CD8-positive, alpha-beta memory T cell (primary cell): ENCODE measurements at places on chromosomes 6 and 20.

DNA sequence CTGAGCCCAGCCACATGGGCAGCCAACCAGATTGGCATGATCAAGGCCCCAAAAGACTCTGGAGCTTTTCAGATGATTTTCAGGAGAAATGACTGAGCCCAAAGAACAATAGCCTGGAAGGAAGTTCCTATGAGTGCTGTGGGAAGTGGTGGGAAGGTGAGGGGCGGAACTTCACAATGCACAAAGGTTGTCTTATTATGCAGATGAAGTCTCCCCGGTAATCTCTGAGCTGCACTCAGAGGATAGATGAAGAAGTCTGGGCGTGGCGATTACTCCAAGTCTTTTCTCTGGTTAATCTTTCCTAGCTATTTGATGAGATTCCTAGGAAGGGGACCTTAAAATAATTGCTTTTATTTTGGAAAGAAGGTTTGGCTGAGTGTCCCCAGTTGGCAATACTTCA, 36.9 kb downstream of the LBP start:
- H3K27ac ChIP-seq = no peak overlapping the region
- no peaks in the 10 kb centered on the region for H3K4me1 ChIP-seq
- H3K27me3 ChIP-seq = no peaks in the 10 kb centered on the region
- no peak overlapping the region for H3K4me3 ChIP-seq
- H3K36me3 ChIP-seq = no peaks in the 10 kb centered on the region

GRCh38 chr6:35691027-35691824, 2.5 kb upstream of the FKBP5 start:
- no peaks in the 10 kb centered on the region for H3K36me3 ChIP-seq
- H3K4me1 ChIP-seq = peaks cover 7% of the 10 kb centered on the region
- H3K27ac ChIP-seq = no peak overlapping the region
- H3K4me3 ChIP-seq = no peak overlapping the region
- no peaks in the 10 kb centered on the region for H3K27me3 ChIP-seq

- H3K27ac ChIP-seq = no peak overlapping the region
- DNase-seq = no peak
- no peaks in the 10 kb centered on the region for H3K27me3 ChIP-seq
- H3K4me1 ChIP-seq = no peaks in the 10 kb centered on the region
Observed at GRCh38 chr6:56758553-56758952, 115.9 kb upstream of the DST start.

DNA sequence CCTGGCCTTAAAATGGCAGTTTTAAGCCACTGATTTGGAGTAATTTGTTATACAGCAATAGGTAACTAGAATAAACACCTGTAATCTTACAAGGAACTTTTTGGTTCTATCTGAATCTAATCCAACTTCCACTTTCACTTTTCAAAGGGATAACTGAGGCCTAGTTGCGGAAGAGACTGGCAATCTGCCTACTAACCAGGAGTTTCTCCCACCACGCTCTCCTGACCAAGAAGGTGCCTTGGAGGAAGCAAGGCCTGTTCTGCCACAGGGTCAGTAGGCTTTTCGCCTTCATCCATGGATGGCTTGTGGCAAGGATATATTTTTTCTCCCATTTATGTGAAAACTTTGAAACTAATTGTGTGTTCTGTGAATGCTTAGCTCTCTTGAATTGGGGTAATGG, 12.9 kb upstream of the MYBL2 start:
- H3K4me1 ChIP-seq = peaks cover 8% of the 10 kb centered on the region
- no peaks in the 10 kb centered on the region for H3K27me3 ChIP-seq

GRCh38 chr6:38588631-38589366, 50.9 kb downstream of the BTBD9 start:
- no peak for DNase-seq
- no peaks in the 10 kb centered on the region for H3K27me3 ChIP-seq
- no peak overlapping the region for H3K4me3 ChIP-seq
- peaks cover 6% of the 10 kb centered on the region for H3K36me3 ChIP-seq
- H3K4me1 ChIP-seq = no peaks in the 10 kb centered on the region

DNA sequence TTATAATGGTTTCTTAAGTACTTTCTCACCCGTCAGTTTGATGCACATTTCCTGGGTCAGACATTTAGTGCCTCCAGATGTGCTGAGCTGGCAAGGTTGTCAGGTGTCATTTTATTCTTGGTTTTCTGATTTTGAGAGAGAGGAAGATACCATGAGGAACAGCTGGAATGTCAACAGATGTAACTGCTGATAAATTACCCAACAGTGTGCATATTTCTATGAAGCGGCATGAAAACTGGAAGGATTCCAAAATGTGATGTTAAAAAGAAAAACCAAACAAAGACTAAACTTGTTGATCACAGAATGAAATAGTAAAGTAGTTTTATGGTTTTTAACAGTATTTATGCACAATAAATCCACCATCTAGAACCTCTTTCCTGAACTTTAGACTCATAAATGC, 447.3 kb downstream of the HDGFL1 start:
- H3K36me3 ChIP-seq = no peaks in the 10 kb centered on the region
- H3K27ac ChIP-seq = no peak overlapping the region
- DNase-seq = no peak
- no peaks in the 10 kb centered on the region for H3K4me1 ChIP-seq
- no peak overlapping the region for H3K4me3 ChIP-seq

- no peak for DNase-seq
- H3K4me1 ChIP-seq = no peaks in the 10 kb centered on the region
- H3K27me3 ChIP-seq = no peaks in the 10 kb centered on the region
- H3K27ac ChIP-seq = no peak overlapping the region
- H3K36me3 ChIP-seq = no peaks in the 10 kb centered on the region
Observed at GRCh38 chr6:20661721-20662120, 127.5 kb downstream of the CDKAL1 start.

DNA sequence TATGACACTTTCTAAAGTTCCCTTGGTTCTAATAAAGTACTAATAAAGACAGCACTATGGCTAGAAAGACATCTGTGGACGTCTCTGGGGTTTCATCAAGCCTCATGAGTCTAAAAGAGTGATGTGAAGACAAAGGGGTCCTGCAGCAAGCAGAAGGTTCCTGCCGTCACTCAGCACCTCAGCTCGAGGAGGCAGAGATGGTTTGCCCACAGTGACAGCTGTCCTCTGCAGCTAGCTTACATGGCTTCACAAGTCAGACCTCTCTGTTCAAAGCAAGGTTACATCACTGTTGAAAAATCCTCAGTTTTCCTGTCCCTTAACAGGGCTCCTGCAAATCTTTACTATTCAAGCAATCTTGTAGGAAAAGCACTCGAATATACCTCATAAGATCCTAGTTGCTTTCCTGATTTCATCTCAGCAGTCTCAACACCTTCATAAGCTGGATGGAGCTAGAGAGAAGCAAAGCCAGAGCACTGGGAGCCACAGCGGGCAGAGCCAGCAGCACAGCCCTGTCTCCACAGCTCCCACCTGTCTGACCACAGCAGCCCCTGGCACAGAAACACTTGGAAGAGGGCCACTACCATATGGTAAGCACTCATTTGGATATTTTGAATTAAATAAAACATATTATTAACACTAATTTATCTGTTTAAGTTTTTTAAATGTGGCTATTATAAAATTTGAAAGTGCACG, 202.3 kb downstream of the GMDS start:
- H3K4me1 ChIP-seq = peaks cover 10% of the 10 kb centered on the region
- no peaks in the 10 kb centered on the region for H3K36me3 ChIP-seq
- H3K4me3 ChIP-seq = no peak overlapping the region
- H3K27ac ChIP-seq = no peak overlapping the region
- DNase-seq = no peak

DNA sequence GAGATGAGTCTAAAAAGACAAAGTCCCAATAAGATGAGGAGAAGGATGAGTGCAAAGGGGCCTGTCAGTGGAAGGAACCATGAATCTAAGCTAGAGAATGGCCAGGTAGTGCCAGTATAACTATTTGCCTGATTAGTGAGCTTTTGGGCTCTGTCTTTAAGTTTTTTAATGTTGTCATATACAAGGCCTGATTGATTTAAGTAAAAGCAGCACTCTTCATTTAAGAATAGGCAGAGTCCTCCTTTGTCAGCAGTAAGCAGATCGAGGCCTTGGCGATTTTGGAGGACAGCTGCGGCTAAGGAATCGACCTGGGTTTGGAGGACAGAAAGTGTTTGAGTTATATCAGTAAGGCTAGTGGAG, 753.4 kb upstream of the ADGRB3 start:
- no peaks in the 10 kb centered on the region for H3K36me3 ChIP-seq
- H3K27me3 ChIP-seq = no peaks in the 10 kb centered on the region
- DNase-seq = no peak
- H3K4me3 ChIP-seq = no peak overlapping the region
- no peaks in the 10 kb centered on the region for H3K4me1 ChIP-seq
- H3K27ac ChIP-seq = peak overlapping the region; percentile 89

GRCh38 chr6:30965140-30965601, 18.3 kb upstream of the MUC21 start:
- no peak overlapping the region for H3K27ac ChIP-seq
- DNase-seq = no peak
- H3K4me1 ChIP-seq = peaks cover 10% of the 10 kb centered on the region
- no peaks in the 10 kb centered on the region for H3K27me3 ChIP-seq
- no peak overlapping the region for H3K4me3 ChIP-seq

DNA sequence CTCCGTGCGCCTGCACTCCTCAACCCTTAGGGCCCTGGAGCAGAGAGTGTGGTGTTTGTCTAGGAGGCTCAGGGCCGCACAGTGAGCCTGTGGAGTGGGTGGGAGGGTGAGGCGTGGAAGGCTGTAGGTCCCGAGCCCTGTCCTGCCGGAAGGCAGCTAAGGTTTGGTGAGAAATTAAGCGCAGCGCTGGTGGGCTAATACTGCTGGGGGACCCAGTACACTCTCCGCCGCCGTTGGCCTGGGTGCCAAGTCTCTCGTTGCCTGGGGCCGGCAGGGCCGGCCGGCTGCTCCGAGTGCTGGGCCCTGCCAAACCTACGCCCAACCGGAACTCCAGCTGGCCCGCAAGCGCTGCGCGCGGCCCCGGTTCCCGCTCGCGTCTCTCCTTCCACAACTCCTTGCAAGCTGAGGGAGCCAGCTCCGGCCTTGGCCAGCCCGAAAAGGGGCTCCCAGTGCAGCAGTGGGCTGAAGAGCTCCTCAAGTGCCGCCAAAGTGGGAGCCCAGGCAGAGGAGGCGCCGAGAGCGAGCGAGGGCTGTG, 40.4 kb upstream of the MCUR1 start:
- H3K4me1 ChIP-seq = no peaks in the 10 kb centered on the region
- H3K36me3 ChIP-seq = no peaks in the 10 kb centered on the region
- no peaks in the 10 kb centered on the region for H3K27me3 ChIP-seq

GRCh38 chr20:2734899-2735298, 42.3 kb downstream of the EBF4 start:
- H3K36me3 ChIP-seq = no peaks in the 10 kb centered on the region
- no peak overlapping the region for H3K4me3 ChIP-seq
- H3K4me1 ChIP-seq = peaks cover 25% of the 10 kb centered on the region
- no peak for DNase-seq
- no peak overlapping the region for H3K27ac ChIP-seq
